ENCODE measurements at places on chromosomes 2 and 18.

- DNase-seq: no peak
Measured at GRCh38 chr2:240437551-240437860, 2.0 kb downstream of the GPC1 start.

- DNase-seq: no peak
Measured at GRCh38 chr2:183079139-183079775, 710 bp downstream of the DUSP19 start.

DNA sequence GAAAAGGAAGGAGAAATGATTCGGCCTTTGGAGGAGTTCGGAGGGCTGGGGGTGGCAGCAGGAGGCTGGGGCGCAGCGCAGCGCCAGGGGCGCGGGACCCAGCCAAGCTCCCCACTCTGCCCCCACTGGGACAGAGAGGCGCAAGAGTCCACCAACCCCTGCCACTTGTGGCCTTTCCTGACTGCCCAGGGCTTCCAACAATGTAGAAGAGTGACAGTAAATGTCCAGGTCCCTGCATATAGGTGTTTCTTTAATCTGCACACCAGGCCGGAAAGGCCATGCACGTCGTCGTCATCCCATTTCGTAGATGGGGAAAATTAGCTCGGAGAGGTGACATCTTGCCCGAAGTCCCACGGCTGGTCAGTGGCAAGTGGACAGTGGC lies 96.6 kb downstream of the INHBB start:
- DNase-seq: no peak

DNA sequence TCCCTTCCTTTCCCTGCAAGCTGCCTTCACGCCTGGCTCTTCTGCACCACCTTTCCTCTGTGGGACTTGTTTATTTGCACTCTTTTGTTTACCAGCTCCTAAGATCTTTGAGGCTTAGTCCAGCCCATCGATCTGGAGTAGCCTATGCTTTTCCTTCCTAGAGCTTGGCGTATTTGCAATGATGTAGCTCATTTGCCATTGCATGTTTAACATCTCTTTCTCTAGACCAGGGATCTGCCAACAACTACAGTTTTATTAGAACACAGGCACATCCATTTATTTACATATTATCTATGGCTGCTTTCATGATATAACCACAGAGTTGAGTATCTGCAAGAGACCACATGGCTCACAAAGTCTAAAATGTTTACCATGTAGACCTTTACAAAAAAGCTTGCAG lies 150.4 kb downstream of the RAPGEF4 start:
- no peak for DNase-seq

DNA sequence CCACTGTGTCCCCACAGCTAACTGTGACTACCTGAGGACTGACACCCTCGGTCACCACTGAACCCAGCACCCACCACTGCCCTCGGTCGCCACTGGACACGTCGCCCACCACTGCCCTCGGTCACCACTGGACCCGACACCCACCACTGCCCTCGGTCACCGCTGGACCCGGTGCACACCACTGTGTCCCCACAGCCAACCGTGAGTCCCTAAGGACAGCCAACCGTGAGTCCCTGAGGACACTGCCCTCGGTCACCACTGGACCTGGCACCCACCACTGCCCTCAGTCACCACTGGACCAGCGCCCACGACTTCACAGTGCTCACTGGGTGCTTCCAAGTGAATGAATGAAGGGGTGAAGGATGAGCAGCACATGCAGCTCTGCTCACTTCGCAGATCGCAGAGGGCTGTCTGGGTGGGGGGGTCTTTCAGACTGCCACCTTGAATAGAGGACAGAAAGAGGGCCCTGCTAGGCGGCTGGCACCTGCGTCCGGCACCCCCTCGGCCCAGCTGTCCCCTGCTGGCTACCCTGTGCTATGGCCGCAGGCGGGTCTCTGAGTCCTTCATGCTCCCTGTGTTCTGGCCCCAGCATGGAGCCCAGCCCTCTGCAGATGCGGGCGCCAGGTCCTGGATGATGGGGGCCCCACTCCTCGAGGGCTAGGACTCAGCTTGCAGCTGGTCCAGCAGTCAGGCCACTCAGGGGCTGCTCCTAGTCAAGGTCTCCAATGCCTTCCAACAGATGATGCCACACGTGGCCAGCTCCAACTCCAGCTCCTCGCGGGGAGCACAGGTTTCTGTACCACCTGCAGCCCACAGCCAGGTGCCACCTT lies 51.4 kb upstream of the GPC1 start:
- DNase-seq: no peak

- no peak for DNase-seq
Measured at GRCh38 chr2:32229635-32230034, 35.1 kb downstream of the NLRC4 start.

- DNase-seq: no peak
Measured at GRCh38 chr2:239751679-239752355, 273.3 kb downstream of the NDUFA10 start.

DNA sequence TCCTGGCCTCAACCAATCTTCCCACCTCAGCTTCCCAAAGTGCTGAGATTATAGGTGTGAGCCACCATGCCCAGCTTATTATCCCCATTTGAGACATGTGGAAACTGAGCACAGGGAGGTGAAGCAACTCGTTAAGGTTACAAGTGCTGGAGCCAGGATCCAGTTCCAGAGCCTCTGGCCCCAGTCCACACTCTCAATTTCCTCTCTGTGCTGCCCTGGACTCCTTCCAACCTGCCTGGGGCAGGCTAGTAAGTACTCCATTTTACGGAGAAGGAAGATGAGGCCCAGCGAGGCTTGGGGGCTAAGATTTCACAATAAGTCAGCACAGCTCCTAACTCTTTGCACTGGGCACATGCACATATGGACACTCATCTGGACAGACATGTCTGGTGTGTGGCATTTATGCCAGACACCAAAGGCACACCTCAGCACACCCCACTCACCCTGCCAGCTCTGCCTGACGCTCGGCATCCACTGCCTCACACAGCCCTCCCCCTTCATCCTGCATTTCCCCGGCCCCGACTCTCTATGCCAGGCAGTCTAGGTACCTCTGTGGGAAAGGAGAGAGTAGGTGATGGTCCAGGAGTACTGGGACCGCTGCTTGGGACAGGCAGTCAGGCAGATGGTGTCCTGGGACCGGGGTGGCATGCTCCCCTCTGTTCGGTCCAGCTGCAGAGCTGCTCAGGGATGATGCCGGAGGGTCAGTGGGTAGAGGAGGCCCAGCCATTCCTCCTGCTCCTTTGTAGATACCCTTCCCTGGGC lies 20.5 kb downstream of the CFAP65 start:
- no peak for DNase-seq

GRCh38 chr2:126482582-126483464 lies 173.1 kb upstream of the GYPC start:
- no peak for DNase-seq

- DNase-seq: no peak
Measured at GRCh38 chr2:177235855-177236437, 23.4 kb downstream of the HNRNPA3 start.

DNA sequence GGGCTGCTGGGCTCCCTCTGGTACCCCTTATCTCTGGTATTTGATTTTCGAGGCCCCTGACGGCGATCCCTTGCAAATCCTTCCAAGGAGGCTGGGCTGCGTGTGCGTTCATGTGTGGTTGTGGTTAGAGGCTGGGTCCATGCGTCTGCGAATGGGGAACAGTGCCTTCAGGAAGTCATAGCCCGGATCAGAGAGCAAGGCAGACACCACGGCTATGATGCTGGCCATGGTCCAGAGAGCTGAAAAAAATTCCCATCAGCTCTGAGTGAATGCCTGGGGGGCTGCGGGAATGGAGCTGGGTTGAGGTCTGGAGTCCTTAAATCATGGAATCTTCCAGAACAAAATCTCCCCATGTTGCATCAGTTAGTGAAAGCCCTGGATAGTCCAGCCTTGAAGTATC lies 145.5 kb downstream of the ACKR3 start:
- no peak for DNase-seq

DNA sequence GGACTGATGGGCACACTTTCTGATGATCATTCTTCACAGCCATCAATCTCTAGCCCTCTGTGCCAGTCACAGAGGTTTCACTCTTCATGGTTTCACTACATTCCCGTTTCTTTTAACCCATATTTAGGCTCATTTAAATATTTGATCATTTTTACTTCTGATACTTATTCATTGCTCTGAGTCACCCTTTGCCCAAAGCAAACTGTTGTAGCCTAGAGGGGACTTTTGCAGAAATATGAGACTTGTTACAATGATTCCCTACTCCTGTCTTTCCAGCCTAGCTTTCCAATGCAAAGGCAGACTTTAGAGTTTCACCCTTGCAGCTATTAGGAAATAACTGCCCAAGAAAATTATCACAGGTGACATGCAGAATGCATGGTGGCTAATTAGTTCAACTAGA lies 444.2 kb downstream of the PTPRM start:
- DNase-seq: no peak

DNA sequence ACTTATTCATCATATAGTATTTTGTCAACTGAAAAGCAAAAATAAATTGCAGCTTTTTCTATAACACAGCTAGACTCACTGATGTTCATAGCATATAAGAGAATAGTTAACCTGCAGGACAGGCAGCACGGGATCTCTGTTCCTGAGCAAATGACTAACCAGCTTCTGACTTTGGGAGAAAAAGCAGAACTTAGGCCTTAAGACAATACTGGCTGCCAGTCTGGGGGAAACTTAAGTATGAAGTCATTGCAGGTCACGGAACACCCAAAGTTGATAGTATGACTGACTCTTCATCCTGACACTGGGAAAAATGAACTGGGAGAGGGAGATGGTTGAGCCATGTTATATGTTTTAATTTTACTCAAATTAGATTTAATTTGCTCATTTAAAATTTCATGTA lies 113.0 kb downstream of the DPP4 start:
- no peak for DNase-seq

- DNase-seq: no peak
Measured at GRCh38 chr18:35050028-35050546, 8.9 kb downstream of the MAPRE2 start.

- DNase-seq: no peak
Measured at GRCh38 chr2:149885468-149885867, 297.9 kb upstream of the MMADHC start.

Data from cerebellar nuclear complex (tissue), 1 donor.